Thoracic aorta (tissue), 2 donors: ENCODE measurements at places on chromosomes 12 and 14. TPM values are rescaled to one million over a fixed set of nuclear protein-coding genes. Genes with fewer than 3 reads are reported as not detected.
A peak's percentile ranks its signal among the peaks of the same experiment; 100 is the strongest.

DNA sequence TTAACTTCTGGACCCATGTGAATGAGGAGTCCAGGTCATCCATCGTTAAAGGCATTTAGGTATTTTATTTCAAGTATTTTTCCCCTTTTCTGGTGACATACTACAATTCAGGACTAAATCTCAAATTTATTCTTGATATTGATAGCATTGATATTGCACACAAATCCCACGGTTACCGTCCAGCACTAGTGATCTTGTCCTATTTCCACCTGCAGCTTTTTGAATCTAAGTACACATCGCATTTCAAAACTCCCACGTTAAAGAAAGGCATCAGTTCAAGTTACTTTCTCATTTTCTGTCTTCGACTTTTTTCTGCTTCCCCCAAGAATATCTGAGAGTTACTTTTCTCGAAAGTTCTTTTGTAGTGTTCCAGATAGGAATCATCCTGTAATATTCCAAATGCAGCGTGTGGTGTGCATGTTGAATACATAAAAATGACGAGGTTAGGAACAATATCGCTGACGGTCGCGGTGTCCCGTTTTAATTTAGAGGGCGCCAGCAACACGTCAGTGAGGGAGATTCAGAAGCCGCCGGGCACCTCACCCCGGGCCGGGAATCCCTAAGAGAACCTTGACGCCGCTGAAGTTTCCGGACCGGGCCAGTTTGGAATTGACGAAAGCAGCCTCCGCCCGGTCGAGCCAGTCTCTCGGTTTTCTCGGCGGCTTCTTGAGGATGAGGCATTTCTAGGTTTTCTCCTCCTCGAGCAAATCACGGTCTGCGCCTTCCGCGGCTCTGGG is 569 bp upstream of the RGS6 start:
- DNase-seq: no peak
- H3K36me3 ChIP-seq: no peaks in the 10 kb centered on the region
- H3K4me1 ChIP-seq: peaks cover 9% of the 10 kb centered on the region
- no peaks in the 10 kb centered on the region for H3K27me3 ChIP-seq

PZP gene
- total RNA-seq: not detected

GRCh38 chr14:68384335-68384734 is 408.5 kb downstream of the ZFP36L1 start:
- H3K27me3 ChIP-seq: no peaks in the 10 kb centered on the region
- peaks cover 65% of the 10 kb centered on the region for H3K4me1 ChIP-seq
- H3K36me3 ChIP-seq: no peaks in the 10 kb centered on the region

NCOR2 gene
- total RNA-seq: 228 TPM

GRCh38 chr12:81572411-81572810 is 186.7 kb downstream of the PPFIA2 start:
- H3K4me3 ChIP-seq: no peak overlapping the region
- no peak for DNase-seq
- H3K27ac ChIP-seq: no peak overlapping the region
- no peaks in the 10 kb centered on the region for H3K36me3 ChIP-seq
- peaks cover 7% of the 10 kb centered on the region for H3K4me1 ChIP-seq

DNA sequence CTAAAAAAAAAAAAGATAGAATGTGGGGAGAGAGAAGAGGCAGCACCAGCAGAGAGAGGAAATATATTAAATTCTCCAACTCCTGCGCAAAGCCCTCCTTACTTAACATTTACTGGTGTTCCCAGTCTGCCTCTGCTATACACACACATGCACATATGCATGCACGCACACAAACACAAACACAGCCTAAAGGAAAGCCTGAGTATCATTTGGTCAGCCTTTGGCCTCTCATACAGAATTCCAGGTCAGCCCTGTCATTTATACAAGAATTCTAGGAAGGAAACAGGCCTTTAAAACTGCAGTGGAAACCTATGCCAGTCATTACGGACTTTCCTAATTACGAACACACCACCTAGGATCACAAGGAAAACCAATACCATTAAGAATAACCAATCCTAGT is 269.4 kb downstream of the ITPR2 start:
- no peak for DNase-seq
- no peak overlapping the region for H3K4me3 ChIP-seq
- no peaks in the 10 kb centered on the region for H3K27me3 ChIP-seq
- H3K4me1 ChIP-seq: no peaks in the 10 kb centered on the region

DEGS2 gene
- 0.28 TPM for total RNA-seq

PPP1CC gene
- 76.4 TPM for total RNA-seq

- no peak for DNase-seq
- no peaks in the 10 kb centered on the region for H3K27me3 ChIP-seq
- H3K27ac ChIP-seq: no peak overlapping the region
- no peak overlapping the region for H3K4me3 ChIP-seq
- no peaks in the 10 kb centered on the region for H3K36me3 ChIP-seq
These were observed 24.5 kb upstream of the HECTD1 start for GRCh38 chr14:31232081-31232480.

- H3K27ac ChIP-seq: no peak overlapping the region
- no peak for DNase-seq
- H3K27me3 ChIP-seq: no peaks in the 10 kb centered on the region
- H3K4me1 ChIP-seq: no peaks in the 10 kb centered on the region
These were observed 44.6 kb downstream of the NINJ2 start for GRCh38 chr12:618605-619004.

DNA sequence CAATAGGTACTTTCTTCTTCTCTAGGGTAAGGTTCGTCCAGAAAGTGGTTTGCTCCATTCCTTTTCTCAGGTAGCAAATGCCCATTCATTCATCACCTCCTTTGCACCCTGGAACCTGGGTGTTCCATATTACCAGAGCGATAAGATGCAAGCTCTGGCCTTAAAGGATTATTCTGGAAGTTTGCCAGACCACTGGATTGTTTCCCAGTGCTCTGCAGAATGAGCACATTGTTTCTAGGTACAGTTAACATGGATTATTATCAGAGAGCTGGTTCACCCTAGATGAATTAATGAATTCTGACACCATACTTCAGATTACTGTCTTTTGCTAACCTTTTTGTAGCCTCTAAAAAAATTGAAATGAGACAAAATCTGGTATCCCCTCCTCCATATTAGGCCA is 170.9 kb upstream of the BMP4 start:
- no peak for DNase-seq
- H3K27me3 ChIP-seq: no peaks in the 10 kb centered on the region
- no peak overlapping the region for H3K27ac ChIP-seq
- no peaks in the 10 kb centered on the region for H3K4me1 ChIP-seq
- no peak overlapping the region for H3K4me3 ChIP-seq

KRT72 gene
- total RNA-seq: not detected

DNA sequence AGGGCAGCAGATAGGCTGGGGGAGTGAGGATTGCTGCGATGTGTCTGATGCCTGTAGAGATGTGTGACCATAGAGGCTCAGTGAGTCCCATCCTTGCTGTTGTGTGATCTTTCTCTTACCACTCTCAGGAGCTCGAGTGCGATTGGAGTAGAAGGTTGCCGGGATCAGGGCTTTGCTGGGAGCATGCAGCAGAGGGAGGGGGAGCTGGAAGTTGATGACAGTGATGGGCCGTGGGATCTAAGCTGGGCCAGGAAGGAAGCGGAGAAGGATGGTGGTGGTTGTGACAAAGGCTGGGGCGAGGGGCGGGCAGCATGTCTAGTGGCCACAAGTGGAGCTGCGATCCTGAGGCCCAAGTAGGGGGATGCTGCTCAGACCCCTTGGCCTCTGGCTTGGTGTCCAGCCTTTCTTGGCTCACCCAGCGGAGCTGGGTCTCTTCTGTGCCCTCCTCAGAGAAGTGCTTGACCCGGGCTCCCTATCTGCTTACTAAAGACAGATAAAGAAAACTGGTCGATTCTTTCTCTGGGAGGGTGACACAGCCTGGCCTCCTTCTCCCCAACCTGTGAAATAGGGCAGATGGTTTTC is 66.2 kb downstream of the PRMT8 start:
- no peak for DNase-seq
- H3K27ac ChIP-seq: no peak overlapping the region
- H3K4me3 ChIP-seq: no peak overlapping the region
- no peaks in the 10 kb centered on the region for H3K4me1 ChIP-seq
- no peaks in the 10 kb centered on the region for H3K36me3 ChIP-seq

DNA sequence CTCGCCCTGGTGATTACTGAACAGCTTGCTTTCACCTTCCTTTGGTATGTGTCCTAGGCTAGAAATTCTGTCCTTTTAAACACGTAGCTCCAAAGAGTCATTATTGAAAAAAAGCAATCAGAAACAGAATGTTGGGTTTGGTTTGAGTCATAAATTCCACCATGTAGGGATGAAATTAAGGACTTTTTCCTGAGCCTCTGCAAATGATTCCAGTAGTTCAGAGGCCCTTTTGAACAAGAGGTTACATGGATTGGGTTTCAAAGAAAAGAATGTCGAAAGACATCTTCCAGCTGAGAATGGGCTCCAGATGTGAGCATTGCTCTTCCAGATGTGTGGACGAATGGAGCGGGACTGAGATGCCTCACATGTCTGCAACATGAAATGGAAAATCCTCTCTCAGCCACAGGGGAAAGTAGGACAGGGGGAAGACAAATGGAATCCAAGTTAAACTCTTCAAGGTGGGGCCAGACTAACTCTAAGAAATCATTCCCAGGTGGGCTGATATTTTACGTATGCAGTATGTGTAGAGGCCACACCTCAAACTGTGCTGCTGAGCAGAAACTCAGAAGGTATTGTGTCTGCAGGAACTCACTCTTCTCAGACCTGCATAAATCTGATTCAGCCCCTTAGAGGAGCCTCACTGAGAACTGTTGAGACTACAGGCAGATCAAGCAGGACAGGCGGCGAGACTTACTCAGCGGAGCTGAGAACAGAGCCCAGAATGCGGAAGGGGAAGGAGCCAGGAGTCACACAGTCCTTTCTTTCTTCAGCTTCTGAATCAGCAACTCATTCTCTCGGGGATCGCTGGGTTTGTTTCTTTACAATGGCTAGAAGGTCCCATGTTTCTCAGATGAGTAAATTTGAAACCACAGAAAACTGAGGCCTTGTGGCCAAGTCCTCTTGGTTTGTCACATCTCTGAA is 23.3 kb upstream of the EMP1 start:
- peak; percentile 32 for DNase-seq
- H3K4me3 ChIP-seq: no peak overlapping the region
- H3K27me3 ChIP-seq: no peaks in the 10 kb centered on the region

GRCh38 chr12:110266381-110266960 is 14.6 kb upstream of the ATP2A2 start:
- peaks cover 31% of the 10 kb centered on the region for H3K4me1 ChIP-seq
- no peaks in the 10 kb centered on the region for H3K27me3 ChIP-seq
- no peak for DNase-seq
- peak overlapping the region; percentile 27 for H3K4me3 ChIP-seq
- peak overlapping the region; percentile 43 for H3K27ac ChIP-seq

MGAT4C gene
- total RNA-seq: 0.14 TPM

DNA sequence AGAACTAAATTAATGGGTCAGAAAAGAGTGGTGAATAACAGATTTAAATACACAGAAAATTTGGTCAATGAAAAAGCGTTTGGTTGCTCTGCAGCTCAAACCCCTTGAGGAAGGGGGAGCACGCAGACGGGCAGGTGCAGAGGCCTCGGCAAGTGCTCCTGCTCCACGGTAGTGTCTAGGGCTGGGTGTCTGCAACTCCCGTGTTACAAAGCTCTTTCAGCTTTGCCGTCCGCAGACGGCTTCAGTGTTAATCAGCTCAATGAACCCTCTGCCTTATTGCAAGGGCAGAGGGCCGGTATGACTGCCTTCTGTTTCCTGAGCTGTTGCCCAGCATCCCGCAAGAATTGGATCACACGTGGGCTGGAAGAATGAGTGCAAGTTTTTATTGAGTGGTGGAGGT is 125.7 kb upstream of the TRHDE start:
- H3K27ac ChIP-seq: no peak overlapping the region
- no peak overlapping the region for H3K4me3 ChIP-seq
- no peak for DNase-seq
- H3K36me3 ChIP-seq: no peaks in the 10 kb centered on the region
- H3K27me3 ChIP-seq: no peaks in the 10 kb centered on the region

DNA sequence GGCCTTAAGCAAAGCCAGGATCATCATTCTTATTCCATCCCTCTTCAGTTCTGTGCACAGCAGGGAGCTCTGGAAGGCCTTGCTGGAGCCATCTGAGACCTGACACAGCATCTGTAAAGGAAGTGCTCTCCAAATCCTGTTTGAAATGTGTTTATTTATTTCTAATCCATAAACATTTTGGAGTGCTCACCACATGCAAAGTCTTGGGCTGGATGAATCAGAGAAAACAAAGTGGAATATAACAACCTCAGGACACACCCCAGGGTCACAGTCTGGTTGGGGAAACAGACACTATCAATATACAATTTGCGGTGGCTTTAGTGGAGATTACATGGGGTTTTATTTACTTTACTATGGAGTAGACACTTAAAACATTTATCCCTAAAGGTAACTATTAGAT is 54.3 kb downstream of the BMP4 start:
- no peak overlapping the region for H3K4me3 ChIP-seq
- no peak for DNase-seq
- H3K27me3 ChIP-seq: no peaks in the 10 kb centered on the region
- H3K36me3 ChIP-seq: no peaks in the 10 kb centered on the region
- H3K4me1 ChIP-seq: no peaks in the 10 kb centered on the region
- H3K27ac ChIP-seq: no peak overlapping the region

CCNK gene
- 42.2 TPM for total RNA-seq

DNA sequence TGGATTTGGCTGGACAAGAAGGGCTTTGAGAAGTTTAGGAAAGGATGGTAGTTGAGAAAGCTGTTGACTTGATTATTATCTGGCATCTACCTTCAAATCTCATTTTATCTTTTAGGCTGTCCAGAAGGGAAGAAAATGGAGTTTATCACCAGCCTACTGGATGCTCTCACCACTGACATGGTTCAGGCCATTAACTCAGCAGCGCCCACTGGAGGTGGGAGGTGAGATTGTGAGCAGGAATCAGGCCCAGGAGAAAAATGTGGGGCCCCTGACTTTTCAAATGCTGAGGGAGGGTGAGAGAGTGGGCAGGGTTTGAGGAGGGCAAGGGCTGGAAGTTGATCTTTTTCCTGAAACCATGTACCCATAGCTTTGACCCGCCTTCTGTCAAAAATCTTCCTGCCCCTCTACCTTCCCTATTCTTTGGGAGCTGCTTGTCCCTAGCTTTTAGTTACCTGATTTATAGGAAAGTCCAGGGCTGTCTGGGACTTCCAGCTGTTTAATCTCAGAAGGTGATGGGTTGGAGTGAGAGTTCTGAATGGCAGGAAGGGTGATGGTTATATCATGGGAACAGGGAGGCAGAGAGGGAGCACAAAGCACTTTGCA is 134.2 kb downstream of the SMOC1 start:
- H3K4me1 ChIP-seq: peaks cover 10% of the 10 kb centered on the region
- H3K27ac ChIP-seq: no peak overlapping the region
- no peak overlapping the region for H3K4me3 ChIP-seq

GRCh38 chr14:96143906-96144305 is 60.7 kb upstream of the BDKRB2 start:
- no peak overlapping the region for H3K27ac ChIP-seq
- no peaks in the 10 kb centered on the region for H3K36me3 ChIP-seq
- H3K27me3 ChIP-seq: no peaks in the 10 kb centered on the region
- no peak for DNase-seq

TMEM30B gene
- total RNA-seq: 46.9 TPM
